ENCODE measurements at places on chromosomes 5 and 9.

DNA sequence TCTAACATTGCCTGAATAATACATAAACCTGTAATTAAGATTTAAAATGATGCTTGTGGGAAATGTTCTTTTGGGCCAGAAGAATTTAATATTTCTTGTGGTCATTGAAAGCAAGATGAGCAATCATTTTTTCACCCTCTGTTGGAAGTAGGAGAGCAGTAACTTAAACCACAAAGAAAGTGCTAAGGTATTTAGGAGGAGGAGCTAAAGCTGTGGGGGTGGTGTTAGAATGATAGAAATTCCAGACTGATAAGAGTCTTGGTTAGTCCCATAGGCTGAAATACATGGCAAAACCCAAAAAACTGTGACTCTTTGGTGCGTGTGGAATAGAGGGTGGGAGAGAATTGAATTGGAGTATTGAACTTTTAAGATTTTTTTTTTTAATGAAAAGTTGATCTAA is 247.0 kb downstream of the YTHDC2 start:
- H3K4me3 ChIP-seq: no peak overlapping the region
- no peak overlapping the region for H3K27ac ChIP-seq
- no peaks in the 10 kb centered on the region for H3K27me3 ChIP-seq

GRCh38 chr5:111737716-111738115 is 19.3 kb downstream of the NREP start:
- peaks cover 72% of the 10 kb centered on the region for H3K4me1 ChIP-seq
- H3K27ac ChIP-seq: peak overlapping the region; percentile 5
- H3K36me3 ChIP-seq: no peaks in the 10 kb centered on the region
- H3K27me3 ChIP-seq: peaks cover 3% of the 10 kb centered on the region
- no peak for DNase-seq

GRCh38 chr5:143757116-143757515 is 54.8 kb upstream of the HMHB1 start:
- H3K36me3 ChIP-seq: no peaks in the 10 kb centered on the region
- H3K27ac ChIP-seq: no peak overlapping the region
- DNase-seq: no peak

DNA sequence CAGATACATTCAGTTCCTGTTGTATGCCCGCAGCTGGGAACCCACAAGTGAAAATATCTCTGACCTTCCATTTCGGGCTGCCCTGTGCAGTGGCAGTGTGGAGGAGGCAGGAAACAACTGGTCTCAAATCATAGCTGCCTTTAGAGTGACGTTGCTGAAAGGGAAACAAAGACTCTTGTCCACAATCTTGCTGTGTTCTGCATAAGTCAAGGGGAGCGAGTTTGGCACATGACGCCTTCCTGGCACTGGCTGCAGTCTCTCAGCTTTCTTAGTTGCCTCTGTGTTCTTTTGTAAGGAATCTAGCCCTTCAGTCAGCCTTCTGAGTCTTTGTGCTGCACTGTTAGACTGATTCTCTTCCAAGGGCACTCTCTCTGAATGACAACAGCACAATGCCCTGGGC is 24.0 kb downstream of the ADAMTS16 start:
- no peaks in the 10 kb centered on the region for H3K4me1 ChIP-seq
- DNase-seq: no peak
- H3K4me3 ChIP-seq: no peak overlapping the region
- H3K36me3 ChIP-seq: no peaks in the 10 kb centered on the region

DNA sequence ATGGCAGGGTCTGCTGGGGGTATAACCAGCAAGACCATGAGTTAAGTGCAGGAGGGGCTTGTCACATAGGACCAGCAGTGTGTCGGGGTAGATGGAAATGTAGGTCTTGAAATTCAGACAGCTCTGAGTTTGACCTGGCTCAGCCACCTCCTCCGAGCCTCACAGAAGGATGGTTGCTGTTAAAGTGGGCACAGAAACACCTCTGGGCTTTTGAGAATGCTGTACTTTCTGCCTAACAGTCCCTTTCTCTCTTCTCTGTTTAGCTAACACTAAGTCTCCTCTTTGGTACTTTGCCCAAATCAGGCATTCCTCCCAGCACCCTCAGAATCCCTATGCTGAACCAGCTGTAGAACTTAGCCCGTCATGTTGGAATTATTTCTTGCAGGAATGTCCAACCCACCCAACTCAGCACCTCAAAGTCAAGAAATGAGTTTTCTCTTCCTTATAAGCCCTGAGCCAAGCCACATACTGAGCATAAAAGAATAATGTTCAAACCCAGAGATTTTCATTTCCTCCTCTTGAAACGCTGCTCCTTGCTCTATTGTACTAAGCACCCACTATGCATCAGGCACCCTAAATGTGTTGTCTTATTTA is 41.7 kb upstream of the MATR3 start:
- no peak for DNase-seq
- no peak overlapping the region for H3K27ac ChIP-seq
- no peaks in the 10 kb centered on the region for H3K36me3 ChIP-seq
- peaks cover 9% of the 10 kb centered on the region for H3K27me3 ChIP-seq
- peaks cover 10% of the 10 kb centered on the region for H3K4me1 ChIP-seq

- no peak for DNase-seq
- H3K27ac ChIP-seq: no peak overlapping the region
- no peak overlapping the region for H3K4me3 ChIP-seq
- no peaks in the 10 kb centered on the region for H3K27me3 ChIP-seq
Observed at GRCh38 chr5:53194086-53194485, 84.5 kb upstream of the MOCS2 start.
